ENCODE measurements at places on chromosomes 5 and 9.

DNA sequence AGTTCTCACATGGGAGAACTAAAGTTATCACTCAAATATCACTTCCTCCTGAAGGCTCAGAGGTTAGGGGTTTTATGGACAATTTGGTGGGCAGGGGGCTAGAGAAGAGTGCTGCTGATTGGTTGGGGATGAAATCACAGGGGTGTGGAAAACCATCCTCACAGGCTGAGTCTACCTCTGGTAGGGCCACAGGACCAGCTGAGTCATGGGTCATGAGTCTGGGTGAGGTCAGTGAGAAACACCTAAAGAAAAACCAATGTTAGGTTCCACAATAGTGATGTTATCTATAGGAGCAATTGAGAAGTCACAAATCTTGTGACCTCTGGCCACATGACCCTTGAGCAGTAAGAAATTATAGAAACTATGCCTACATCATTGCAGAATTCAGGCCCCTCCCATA is 203.3 kb upstream of the TARS1 start:
- no peak for DNase-seq

DNA sequence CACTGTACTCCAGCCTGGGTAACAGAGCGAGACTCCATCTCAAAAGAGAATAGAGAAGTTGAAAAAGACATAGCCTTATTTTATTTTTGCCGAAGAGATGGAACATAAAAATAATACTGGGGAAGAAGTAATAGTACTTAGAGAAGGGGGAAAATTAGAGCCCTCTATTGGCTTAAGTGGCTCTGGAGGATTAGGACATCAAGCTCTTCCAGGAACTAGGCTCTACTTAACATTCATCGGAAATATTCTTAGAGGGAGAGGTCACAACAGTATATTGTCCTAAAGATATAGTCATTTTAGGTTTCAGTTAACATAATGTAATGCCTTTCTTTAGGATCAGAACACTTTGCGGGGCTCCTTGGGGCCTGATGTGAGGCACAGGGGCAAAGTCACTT is 86.0 kb upstream of the PLPP1 start:
- DNase-seq = no peak

- no peak for DNase-seq
Measured at GRCh38 chr5:7420510-7421280, 24.8 kb downstream of the ADCY2 start.

DNA sequence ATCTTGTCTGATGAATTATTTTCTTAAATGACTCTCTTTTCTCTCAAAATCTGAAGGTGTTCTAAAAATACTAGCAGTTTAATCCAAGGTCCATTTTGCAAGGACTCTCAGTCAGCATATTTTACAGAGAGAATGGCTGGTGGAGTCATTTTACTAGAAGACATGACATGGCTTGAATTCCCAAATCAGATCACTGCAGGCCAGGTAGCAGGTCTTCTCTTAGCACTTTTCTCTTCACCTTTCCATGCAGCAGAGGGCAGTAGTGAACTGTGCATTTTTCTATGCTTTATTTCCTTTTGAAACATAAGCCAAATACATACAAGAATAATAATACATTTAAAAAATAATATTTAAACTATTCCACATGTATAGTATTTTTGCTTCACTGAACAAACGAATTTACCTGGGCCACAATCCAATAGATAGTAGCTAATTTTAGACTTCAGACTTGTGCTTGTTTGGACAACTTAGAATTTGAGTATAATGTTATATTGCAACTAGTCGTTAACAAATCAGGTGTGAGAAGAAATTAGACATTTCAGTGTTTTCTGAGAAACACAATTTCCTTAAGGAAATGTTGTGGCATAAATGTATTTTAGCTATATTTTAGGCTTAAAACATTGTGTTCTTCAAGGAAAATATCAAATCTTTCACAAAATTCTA is 289.4 kb upstream of the DAB2 start:
- peak; percentile 64 for DNase-seq

Data from KBM-7 (cell line).